ENCODE measurements at places on chromosomes 12 and 14. TPM values are rescaled to one million over a fixed set of nuclear protein-coding genes. Genes with fewer than 3 reads are reported as not detected.
A peak's percentile ranks its signal among the peaks of the same experiment; 100 is the strongest.

GRCh38 chr14:90467501-90467900, 70.7 kb downstream of the CALM1 start:
- no peak for DNase-seq

The LRP1-AS gene
- total RNA-seq = not detected

DNA sequence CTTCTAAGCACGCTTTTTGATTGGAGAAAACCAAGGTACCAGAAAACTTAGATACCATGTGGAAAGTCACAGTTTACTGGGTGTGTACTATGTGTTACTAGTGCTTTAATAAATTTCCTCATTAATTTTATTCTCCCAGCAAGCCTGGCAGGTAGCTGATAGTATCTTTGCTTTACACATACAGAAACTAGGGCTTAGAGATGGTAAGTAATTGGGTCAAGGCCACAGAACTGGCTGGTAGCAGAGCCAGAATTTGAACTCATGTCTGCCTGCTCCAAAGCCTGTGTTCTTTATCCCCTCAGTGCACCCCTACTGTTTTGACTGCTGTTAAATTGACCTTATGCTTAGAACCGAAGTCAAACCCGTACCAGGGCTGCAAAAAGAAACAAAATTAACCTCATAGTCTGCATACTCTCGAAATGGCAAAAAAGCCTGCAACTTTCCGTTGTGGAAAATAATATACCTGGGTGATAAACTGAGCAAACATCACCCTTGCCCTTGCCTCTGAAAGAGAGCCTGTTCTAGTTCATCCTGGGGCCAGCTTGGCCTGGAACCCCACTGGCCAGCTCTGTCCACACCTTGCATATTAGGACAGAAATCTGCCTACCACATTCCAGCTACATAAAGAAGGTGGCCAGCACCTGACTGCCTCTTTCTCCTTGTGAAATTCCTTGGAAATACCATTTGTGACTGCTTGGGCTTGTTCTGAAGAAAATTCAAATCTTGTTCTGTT, 118.9 kb downstream of the ETV6 start:
- no peak for DNase-seq

GRCh38 chr12:30877105-30877875, 49.3 kb upstream of the TSPAN11 start:
- DNase-seq = no peak

The FGF23 gene
- not detected for total RNA-seq

- no peak for DNase-seq
Measured at GRCh38 chr12:1821805-1822204, 1.4 kb downstream of the LRTM2 start.

- DNase-seq = no peak
Measured at GRCh38 chr14:35407306-35407630, 2.7 kb upstream of the NFKBIA start.

DNA sequence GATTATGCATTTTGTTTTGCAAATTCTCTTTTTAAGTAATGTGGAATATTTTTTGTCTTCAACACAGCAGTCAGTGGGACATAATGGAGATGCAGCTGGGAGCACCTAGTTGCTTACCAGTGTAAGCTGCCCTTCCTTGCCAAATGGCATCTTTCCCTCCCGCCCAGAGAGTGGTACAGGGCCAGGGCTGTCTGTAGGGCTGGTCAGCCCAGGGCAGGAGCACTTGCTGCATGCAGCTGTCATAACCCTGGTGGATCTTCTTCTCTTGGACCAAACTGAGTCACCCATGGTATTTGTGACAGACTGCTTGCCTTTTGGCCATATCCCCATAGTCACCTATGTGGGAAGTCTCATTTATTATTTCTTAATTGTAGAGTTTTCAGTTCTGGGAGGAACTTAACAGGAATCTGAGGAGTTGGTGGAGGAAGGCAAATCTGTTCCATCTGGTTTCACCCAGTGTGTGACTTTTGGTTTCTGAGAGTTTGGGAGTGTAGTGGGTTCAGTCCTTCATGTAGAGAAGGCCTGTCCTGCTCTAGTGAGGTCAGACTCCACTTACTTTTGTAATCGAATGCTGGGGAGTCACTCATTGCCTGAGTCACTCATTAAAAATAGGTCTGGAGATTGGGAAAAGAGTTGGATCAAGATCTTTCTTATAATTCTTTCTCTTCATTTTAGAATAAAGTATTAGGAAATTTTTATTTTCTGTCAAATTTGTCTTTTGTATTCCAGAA, 62.0 kb upstream of the ASPG start:
- DNase-seq = no peak

DNA sequence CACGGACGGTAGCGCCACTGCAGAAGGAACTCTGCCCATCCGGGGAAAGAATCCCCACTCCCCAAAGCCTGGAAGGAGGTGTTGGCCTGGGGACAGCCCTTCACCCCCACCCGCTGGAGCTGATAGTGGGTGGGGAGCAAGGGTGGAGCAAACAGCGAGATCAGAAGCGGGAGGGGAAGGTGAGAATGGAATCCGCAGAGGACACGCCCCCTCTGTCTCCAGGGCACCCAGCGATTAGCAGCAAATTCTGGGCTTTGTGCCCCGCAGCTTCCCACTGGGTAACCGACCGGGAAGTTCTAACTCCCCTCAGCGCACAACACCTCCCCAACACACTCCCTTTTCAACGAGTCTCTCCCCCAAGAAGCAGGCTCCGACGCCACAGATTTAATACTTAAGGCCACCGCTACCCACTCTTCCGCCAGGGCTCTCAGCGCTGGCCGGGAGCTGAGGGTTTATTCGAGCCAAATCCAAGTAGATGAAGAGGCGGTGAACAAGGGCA, 1.4 kb downstream of the SLC25A29 start:
- peak; percentile 58 for DNase-seq

DNA sequence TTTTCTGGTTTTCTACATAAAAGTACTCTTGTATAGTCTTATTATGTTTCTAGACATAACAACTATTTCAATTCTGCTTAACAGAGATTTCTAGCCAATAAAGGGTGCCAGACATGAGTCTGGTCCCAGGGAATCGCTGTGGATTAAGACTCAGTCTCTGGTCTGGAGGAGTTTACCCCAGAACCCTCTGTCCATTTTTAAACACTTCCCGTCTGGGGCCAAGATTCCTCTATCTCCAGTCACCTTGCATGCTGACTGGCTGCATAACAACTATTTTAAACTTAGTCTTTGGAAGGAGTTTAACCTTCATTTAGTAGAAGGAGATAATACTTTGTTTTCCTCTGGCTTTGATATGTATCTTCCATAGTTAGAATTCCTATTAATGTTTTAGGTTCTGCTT, 163.1 kb upstream of the IFNG-AS1 start:
- DNase-seq = no peak

- no peak for DNase-seq
Measured at GRCh38 chr12:92511786-92512185, 191.0 kb upstream of the PLEKHG7 start.

The GLRX5 gene
- 47.2 TPM for total RNA-seq

DNA sequence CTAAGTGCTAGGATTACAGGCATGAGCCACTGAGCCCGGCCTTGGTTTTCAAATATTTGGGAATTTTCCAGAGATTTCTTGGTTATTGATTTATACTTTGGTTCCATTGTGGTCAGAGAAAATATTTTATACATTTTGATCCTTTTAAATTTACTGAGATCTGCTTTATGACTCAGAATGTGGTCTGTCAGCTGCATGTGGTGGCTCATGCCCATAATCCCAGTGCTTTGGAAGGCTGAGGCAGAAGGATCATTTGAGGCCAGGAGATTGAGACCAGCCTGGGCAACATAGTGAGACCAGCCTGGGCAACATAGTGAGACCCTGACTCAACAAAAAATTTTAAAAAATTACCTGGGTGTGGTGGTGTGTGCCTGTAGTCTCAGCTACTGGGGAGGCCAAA, 49.8 kb downstream of the ADCK1 start:
- DNase-seq = no peak

Data from fibroblast of the aortic adventitia (primary cell).